Activated T-cell treated with anti-CD3 and anti-CD28 coated beads, Interleukin-2, amount 50 U/mL, for 48 hours (primary cell): ENCODE measurements at places on chromosomes 2 and 18.

GRCh38 chr18:5488844-5489243 lies 55.0 kb downstream of the EPB41L3 start:
- no peak for DNase-seq

- DNase-seq = peak; percentile 26
Measured at GRCh38 chr2:45237850-45238542, 228.7 kb upstream of the SIX2 start.

GRCh38 chr2:239103125-239104098 lies 255.5 kb downstream of the TWIST2 start:
- no peak for DNase-seq

DNA sequence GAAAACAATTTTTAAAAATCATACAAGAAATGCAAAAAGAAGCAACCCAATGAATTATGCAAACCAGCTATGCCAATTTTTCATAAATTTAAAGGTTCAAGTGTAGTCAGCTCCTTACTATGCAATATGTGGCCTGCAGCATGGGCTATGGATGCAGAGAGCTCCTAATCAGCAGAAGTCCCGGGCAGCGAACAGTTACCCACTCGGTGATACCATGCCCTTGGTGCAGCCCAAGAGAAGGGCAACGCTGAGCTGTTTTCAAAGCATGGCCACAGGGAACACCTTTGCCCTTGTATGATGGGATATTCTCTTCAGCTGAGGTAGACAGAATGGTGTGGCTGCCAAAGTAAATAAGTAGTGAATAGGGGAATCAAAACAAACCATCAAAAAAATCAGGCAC lies 17.3 kb upstream of the ARL5A start:
- no peak for DNase-seq

DNA sequence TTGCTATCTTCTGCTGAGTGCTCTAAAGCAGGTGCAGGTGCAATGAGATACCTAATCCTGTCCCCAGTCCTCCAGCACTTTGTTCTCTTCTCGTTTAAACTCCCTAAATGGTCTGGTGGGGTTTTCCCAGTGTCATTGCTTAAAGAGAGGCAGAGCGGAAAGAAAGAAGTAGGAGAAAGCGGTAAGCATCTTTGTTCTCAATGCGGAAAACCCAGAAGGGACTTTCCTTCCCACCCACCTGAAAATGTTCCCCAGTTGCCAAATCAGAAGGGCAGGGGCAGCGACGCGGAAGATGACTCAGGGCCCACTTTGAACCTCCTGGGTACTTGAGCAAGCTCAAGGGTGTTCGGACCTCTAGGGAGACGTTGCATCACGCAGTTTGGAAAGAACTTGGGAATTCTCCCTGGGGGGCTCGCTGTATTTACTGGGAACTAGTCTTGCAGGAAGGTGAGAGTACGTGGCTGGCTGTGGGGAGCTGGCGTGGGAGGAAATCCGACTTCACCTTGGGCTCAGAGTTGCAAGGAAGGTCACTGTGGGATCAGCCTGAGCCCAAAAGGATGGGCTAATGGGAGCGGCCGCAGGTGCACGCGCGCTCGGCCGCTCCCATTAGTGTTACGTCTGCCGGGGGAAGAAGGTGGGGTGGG lies 589 bp upstream of the SGPP2 start:
- DNase-seq = peak; percentile 67

DNA sequence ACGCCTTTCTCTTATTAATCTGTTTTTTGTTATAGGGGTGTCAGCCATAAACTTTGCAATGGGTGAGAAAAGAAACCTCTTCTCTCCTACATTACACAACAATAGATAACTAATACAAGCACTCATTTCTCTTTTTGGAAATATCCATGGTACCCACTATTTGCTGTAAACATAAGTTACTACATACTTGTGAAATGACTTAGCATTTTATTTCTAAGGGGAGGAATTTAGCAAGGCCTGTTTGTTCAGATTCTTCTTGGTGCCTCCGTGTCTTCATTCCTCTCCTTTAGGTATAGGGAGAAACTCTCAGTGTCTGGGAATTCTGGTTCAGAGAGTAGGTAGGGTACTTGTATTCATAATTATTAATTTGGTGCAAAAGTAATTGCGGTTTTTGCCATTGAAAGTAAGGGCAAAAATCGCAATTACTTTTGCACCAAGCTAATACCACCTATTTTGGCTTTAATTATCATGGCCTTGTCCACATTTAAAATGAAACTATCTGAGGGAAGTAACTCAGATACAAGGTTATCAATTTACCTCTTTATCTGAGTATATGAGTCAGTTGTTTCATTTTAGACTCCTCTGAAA lies 134.8 kb downstream of the MREG start:
- no peak for DNase-seq

- no peak for DNase-seq
Measured at GRCh38 chr2:10256515-10257031, 46.1 kb upstream of the HPCAL1 start.

GRCh38 chr2:100984892-100985307 lies 17.2 kb upstream of the RPL31 start:
- DNase-seq = peak; percentile 78

DNA sequence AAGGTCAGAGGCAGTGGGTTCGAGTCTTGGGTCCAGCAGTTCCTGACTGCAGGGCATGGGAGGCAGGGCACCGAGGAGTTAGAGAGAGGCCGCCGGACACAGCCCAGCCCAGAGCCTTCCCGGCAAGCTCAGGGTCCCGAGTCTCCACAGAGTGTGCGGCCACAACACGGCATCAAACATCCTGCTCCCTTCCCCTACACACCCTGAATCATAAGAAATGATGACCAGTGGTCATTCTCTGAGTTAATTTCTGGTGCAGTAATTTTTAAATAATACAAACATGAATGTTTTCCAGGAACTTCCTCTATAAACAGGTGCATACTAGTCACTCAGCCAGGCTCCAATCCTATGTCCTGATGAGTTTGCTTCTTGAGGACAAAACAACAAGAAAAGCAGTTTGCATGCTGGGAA lies 118.0 kb downstream of the PXDN start:
- DNase-seq = no peak

DNA sequence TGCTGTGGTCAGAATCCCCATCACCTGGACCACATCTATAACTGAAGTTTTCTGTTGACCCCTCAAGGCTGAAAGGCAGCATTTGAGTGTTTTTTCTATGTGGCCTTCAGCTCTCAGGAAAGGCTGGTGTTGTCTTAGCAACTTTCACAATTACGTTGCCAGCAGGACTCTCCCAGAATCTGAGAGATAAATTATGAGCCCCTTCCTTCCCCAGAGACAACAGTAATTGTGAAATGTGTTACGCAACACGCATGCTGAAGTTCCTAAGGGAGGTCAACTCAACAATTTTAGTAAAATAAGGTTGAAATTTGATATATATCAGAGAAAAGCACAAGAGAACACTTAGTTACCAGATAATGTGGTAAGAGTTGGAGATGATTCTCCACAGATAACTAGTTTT lies 216.5 kb upstream of the SLC8A1 start:
- no peak for DNase-seq
